ENCODE measurements at places on chromosomes 11 and 22.

DNA sequence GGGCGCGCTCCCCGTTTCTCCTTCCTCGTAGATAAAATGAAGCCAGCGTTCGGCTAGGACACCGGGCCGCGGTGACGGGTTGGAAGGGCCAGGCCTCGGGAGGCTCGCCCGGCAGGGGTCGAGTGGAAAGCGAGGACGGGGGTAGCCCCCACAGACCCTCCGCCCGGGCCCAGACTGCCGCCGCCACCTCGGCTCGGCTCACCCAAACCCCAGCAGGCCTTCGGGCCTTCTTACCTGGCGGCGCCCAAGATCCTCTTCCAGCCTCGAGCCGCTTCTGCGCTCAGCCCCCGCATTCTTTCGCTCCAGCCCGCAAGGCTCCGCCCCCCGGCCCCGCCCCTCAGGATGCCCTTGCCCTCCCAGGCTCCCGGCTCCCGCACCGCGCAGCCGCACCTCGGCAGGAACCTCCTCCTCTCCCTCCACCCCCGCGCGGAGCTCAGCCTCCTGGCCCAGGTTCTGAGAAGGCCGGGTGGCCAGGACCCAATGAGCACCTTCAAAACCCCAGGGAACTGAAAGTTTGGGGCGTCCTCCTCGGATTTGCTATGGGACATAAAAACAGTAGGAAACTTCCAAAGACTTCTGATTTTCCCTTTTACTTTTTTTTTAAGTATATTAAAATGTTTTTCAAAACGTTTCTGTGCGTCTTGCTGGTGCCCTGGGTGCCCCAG is at the start of gene CD59:
Gene CD59, minus strand, starts transcription at position 276 of the 665 bp plus-strand sequence. CDS start 13,978 bp downstream, outside the sequence.
- peak; percentile 94 for DNase-seq

- no peak for DNase-seq
These were observed 12.9 kb downstream of the CD59 start for GRCh38 chr11:33723238-33723881.

- DNase-seq = no peak
These were observed 27.8 kb downstream of the PIK3C2A start for GRCh38 chr11:17179970-17180369.

- no peak for DNase-seq
These were observed 66.5 kb upstream of the CEP126 start for GRCh38 chr11:101848262-101848661.

DNA sequence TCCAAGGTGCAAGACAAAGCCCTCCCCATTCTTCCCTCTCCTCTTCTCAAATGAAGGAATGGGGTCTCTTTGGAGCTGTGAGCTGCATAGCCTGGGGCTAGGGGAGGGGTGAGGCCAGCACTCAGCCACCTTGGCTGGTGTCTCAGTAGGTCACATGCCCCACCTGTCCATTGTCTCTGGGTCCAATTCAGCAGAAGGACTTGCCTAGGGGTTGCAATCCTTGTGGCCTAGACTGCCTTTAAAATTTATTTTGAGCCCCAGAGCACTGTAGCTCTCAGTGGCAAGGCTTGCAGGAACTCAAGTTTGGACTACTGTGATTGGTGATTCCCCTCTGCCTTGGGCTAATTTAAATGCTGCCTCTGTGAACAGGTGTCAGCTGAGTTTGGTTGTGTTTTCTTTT is 336.7 kb downstream of the DDX10 start:
- no peak for DNase-seq

DNA sequence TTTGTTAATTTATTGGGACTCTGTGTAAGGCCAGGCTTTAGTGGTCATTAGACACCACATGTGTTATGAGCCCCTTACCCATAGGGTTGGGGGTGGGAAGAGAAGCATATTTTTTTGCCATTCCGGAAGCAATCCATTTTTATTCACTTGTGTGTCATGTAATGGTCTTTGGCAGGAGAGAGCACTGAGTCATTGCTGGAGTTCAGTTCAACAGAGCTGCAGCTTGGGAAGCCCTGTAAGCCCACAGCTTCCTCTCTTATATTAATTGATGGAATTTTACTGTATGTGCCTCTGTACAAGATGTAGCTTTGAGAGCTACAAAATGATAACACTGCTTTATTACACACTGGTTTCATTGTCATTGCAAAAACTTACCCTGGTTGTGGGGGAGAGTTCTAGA is 177.3 kb upstream of the SORL1-AS1 start:
- DNase-seq = no peak

GRCh38 chr11:10716543-10717259 is 23.1 kb upstream of the IRAG1 start:
- no peak for DNase-seq

Data from activated T-cell treated with anti-CD3 and anti-CD28 coated beads for 4 hours (primary cell).